ENCODE measurements at places on chromosomes 12 and 14. TPM values are rescaled to one million over a fixed set of nuclear protein-coding genes. Genes with fewer than 3 reads are reported as not detected.

- H3K4me1 ChIP-seq = no peaks in the 10 kb centered on the region
- no peaks in the 10 kb centered on the region for H3K27me3 ChIP-seq
- no peaks in the 10 kb centered on the region for H3K36me3 ChIP-seq
- no peak for DNase-seq
- no peak overlapping the region for H3K27ac ChIP-seq
These were observed 131.1 kb downstream of the ACSS3 start for GRCh38 chr12:81209012-81209411.

DNA sequence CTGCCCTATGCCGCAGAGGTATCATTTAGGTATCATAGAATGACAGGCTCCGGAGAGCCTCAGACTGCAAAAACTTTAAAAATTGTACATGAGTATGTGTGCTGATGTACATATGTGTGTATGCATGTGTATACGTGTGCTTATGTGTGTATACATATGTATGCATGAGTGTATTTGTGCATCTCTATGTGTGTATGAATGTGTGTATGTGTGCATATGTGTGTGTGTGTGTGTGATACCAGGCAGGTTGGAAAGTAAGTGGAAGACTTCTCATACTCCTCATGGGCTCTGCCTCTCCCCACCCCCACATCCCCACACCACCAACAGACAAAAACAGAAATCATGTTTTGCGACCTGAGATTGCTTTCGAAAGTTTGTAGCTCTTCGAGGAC lies 621 bp upstream of the TMEM117 start:
- H3K4me3 ChIP-seq = peak overlapping the region; percentile 93
- no peak overlapping the region for H3K27ac ChIP-seq
- peaks cover 4% of the 10 kb centered on the region for H3K36me3 ChIP-seq

SLC38A4 gene
- 14.5 TPM for total RNA-seq

DNA sequence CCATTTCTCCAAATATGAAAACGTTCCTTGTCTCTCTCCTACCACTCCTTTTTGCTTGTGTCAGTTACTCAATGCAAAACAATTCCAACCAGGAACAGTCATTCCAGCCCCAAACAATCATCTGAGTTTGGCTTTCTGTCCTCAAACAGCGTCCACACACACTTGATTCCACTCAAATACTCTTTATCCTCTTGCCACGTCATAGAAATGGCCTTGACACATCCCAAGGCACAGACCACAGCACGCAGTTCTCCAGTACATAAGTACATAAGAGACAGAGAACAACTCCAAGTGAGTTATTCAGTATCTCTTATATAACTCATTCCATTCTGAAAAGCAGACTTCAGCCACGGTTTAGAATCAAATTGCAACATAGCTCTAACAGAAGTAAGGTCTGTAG lies 299.2 kb downstream of the RPS29 start:
- H3K27ac ChIP-seq = no peak overlapping the region
- no peak overlapping the region for H3K4me3 ChIP-seq
- no peak for DNase-seq
- no peaks in the 10 kb centered on the region for H3K36me3 ChIP-seq

- H3K27ac ChIP-seq = no peak overlapping the region
- peaks cover 35% of the 10 kb centered on the region for H3K27me3 ChIP-seq
- H3K36me3 ChIP-seq = no peaks in the 10 kb centered on the region
- H3K4me1 ChIP-seq = peaks cover 12% of the 10 kb centered on the region
These were observed 3.5 kb downstream of the CISTR start for GRCh38 chr12:53748072-53748840.

- peak overlapping the region; percentile 55 for H3K27ac ChIP-seq
- H3K27me3 ChIP-seq = no peaks in the 10 kb centered on the region
- DNase-seq = no peak
- 0 out of 2 replicates have a peak, but pooled peaks cover 4% of the 10 kb centered on the region for H3K36me3 ChIP-seq
- H3K4me3 ChIP-seq = no peak overlapping the region
- peaks cover 87% of the 10 kb centered on the region for H3K4me1 ChIP-seq
These were observed 50.4 kb downstream of the CYP46A1 start for GRCh38 chr14:99734406-99735051.

DNA sequence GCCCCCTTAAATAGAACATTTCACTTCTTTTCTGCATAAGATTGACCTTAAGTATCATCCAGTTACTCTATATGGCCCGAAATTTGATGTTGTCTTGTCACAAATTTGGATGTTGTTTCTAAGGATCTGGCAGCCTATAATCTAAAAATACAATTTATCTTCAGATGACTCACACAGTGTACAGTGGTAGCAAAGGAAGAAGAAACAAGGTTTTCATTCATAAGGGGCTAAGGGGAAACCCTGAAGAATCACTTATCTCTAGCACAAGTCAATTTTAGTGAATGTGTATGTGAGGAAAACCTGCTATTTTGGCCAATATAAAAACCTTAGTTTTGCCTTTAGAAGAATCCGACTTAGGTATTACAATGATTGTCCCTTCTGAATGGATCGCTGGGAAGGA lies 606.3 kb upstream of the LRFN5 start:
- DNase-seq = no peak
- no peak overlapping the region for H3K27ac ChIP-seq
- H3K4me1 ChIP-seq = no peaks in the 10 kb centered on the region
- H3K4me3 ChIP-seq = no peak overlapping the region
- H3K36me3 ChIP-seq = no peaks in the 10 kb centered on the region

Measured in SJSA1 (cell line).